ENCODE measurements at places on chromosomes 5 and 9.
A peak's percentile ranks its signal among the peaks of the same experiment; 100 is the strongest.

DNA sequence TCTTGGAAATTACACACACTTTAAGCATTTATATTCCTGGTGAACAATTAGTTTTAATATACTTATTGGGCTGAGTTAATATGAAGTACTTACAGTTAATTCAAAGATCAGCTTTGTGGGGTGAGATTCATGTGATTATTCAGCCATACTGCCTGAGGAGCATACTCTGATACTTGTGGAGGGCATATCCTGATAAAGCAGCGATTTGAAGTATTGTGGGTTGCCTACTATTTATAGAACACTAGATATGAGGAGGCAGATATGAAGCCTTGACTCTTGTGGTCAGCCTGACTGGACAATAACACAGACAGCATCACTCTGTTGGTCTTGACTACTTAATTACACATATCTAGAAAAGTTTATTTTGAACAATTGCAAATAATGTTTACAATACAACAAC, 27.0 kb upstream of the AGGF1 start:
- no peak for DNase-seq

GRCh38 chr9:121598965-121599871, 52.2 kb upstream of the DAB2IP start:
- peak; percentile 20 for DNase-seq

GRCh38 chr9:68760674-68761333, 55.8 kb downstream of the PIP5K1B start:
- no peak for DNase-seq

GRCh38 chr9:35035851-35036701, 36.3 kb downstream of the VCP start:
- peak; percentile 68 for DNase-seq

GRCh38 chr5:140041492-140042392, 1.4 kb downstream of the NRG2 start:
- peak; percentile 44 for DNase-seq

DNA sequence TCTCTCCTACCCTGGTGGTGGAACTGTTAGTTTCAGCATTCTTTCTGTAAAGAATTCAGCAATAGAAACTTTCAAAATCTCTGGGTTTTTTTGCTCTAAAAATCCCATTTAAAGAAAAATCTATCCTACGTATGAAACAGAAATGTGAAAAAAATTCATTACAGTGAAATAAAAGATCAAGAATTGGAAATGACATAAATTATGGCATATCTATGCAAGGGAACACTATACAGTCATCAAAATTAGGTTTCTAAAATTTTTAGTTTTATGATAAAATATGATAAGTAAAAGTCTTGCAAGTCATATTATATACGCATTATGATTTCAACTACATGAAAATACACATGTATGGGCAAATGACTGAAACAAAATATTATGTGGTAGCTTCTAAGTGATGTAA, 342.6 kb downstream of the CETN3 start:
- DNase-seq, result no peak

- no peak for DNase-seq
Observed at GRCh38 chr5:128329386-128329939, 208.6 kb downstream of the FBN2 start.

DNA sequence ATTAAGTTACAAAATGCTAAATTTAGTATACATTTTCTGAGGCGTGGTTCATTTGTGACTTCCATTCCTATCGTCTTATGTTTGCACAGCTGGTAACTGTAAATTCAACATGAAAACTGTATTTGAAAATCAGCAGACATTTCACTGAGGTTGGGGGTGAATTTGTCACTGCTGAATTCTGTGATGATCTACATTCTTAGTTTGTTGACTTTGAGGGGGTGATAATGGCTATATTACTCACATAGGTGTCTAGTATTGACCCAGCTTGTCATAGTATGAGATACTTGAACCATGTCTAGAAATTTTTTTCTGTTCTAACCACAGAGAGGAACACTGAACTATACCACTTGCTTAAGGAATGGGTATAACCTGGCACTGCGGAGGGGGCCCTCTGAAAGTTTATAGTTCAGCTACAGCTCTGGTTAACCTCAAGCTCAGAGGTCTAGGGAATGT, 313.3 kb downstream of the PIK3R1 start:
- DNase-seq, result peak; percentile 75

DNA sequence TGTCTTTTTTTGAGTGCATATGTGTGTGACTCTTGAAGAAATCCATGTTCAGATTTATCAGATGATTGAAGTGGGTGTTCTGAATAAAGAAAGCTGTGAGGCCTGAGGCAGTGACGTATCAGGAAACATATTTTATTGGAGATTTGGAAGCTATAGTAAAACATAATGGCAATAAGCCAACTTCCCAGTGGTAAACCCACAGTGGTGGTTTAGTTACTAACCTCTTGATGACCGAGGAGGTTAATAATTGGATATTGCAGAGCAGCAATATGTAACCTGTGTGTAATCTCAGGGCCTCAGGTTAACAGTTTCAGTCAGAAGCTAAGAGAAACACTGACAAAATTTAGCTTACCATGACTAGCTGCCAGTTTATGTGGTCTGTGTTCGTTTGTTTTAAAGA, 6.9 kb downstream of the RGMB start:
- no peak for DNase-seq

DNA sequence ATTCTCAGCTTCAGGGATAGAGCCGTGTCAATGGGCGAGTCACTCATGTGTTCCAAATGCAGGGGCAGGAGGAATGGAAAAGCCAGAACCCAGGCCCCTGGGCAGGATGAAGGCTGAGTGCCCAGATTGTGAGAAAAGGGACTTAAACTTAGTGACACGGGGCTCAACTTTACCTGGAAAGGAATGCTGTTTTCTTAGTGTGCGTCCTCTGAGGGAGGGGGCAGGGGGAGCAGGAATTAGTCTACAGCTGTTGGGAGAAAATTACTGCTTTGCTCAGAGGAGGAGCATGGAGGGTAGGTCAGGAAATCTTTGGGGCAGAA, 14.6 kb downstream of the HK3 start:
- DNase-seq, result no peak

- no peak for DNase-seq
Observed at GRCh38 chr5:6711409-6712141, 1.7 kb upstream of the TENT4A start.

All from fibroblast of skin of scalp (primary cell).